ENCODE measurements at places on chromosomes 5 and 9. TPM values are rescaled to one million over a fixed set of nuclear protein-coding genes. Genes with fewer than 3 reads are reported as not detected.

Gene CDH18
- total RNA-seq = 5.3 TPM

Gene SLC4A9
- not detected for total RNA-seq

Gene CORO2A
- total RNA-seq = 12.5 TPM

Gene ABCA2
- total RNA-seq = 33.5 TPM

DNA sequence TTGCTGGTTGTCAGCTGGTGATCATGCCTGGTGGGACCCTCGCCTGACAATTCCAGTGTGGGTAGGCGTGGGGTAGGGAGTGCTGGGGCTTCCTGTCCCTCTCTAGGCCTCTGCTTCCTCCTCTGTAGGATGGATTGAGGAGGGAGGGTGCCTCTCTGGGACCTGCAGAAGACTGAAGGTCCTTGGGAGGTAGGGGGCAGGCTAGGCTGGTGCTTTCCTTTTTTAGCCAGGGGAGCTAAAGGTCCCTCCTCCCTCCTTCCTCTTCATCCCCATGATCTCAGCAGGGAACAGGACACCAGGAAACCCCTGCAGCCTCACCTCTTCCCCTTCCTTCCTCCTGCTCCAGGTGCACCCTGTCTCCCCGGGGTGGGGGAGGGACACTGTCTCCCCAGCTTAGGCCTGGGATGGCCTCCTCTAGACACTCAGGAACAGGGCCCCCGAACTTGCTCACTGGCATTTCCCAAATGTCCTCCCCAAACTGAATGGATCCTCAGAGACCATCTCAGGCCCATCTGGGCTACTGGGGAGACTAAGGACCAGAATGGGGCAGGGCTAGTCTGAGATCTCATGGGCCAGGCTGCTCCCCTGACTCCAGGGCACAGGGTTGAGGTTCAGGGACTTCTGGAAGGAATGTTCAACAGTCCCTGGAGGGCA, 8.4 kb downstream of the SH2D3C start:
- no peak for DNase-seq

GRCh38 chr9:23663946-23664345, 162.1 kb downstream of the ELAVL2 start:
- DNase-seq = no peak

Measured in A172 (cell line).